ENCODE measurements at places on chromosomes 2 and 18. TPM values are rescaled to one million over a fixed set of nuclear protein-coding genes. Genes with fewer than 3 reads are reported as not detected.

GRCh38 chr2:10762651-10763460, 41.4 kb downstream of the ATP6V1C2 start:
- H3K4me1 ChIP-seq, result no peaks in the 10 kb centered on the region
- no peak overlapping the region for H3K4me3 ChIP-seq
- peaks cover 2% of the 10 kb centered on the region for H3K27me3 ChIP-seq
- H3K36me3 ChIP-seq, result no peaks in the 10 kb centered on the region

DNA sequence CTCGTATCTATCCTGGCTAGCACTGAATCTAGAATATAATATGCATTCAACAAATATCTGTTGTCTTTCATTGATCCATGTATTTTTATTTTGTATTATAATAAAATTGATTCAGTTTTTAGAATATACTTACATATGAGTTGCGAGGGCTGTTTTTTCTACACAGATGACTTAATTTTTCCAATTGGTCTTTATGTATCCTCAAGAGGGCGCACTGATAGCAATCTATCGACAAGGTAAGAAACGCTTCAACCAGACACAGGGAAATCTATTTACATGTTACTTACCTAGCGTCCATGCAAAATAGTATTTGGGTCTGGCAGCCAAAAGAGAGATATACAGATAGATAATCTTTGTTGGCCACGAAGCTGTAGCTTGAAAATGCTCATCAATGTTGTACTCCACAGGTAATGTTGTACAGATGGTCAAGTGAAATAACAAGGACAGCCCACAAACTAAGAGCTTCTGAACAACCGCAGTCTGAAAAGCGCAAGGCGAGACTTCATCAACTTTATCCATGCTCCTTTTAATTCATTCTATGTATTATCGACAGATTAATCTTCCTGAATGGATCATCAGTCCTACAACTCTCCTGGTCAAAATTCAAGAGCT, 35.5 kb upstream of the KIDINS220 start:
- DNase-seq, result peak; percentile 19
- no peaks in the 10 kb centered on the region for H3K4me1 ChIP-seq
- no peaks in the 10 kb centered on the region for H3K36me3 ChIP-seq

DNA sequence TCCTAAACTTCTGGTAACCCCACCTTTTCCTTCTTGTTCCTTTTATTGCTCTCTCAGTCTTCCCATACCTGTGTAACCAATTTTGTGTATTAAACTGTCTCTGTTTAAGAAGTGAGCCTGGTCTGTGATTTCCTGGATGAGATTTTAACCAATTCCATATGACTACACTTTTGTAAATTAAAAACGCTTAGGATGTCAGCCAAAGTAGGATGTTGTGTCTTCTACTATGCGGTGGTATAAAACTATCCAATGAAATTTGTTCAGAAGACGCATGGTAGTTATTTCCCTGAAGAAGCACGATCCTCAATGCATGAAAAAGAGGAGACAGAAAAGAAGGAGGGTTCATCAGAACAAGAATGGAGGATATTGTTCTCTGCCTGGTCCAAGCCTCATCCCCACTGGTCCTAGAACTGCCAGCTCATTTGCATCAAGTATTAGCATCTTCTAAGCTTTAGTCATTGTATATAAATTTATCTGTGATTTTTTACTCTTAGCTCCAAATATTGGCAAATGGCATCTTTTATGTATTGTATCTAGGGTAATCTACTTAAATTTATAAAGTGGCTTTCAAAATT, 127.4 kb downstream of the TGIF1 start:
- no peak overlapping the region for H3K27ac ChIP-seq
- no peak overlapping the region for H3K4me3 ChIP-seq
- DNase-seq, result no peak
- no peaks in the 10 kb centered on the region for H3K36me3 ChIP-seq
- H3K27me3 ChIP-seq, result no peaks in the 10 kb centered on the region
- H3K4me1 ChIP-seq, result no peaks in the 10 kb centered on the region

- no peaks in the 10 kb centered on the region for H3K27me3 ChIP-seq
- peak overlapping the region; percentile 90 for H3K27ac ChIP-seq
- peak overlapping the region; percentile 38 for H3K4me3 ChIP-seq
- no peak for DNase-seq
- H3K4me1 ChIP-seq, result peaks cover 93% of the 10 kb centered on the region
Observed at GRCh38 chr2:224986477-224986876, 55.8 kb downstream of the DOCK10 start.

GRCh38 chr2:3159782-3160545, 217.7 kb downstream of the EIPR1 start:
- no peak for DNase-seq
- H3K27ac ChIP-seq, result no peak overlapping the region

UGT1A5 gene
- not detected for total RNA-seq
